ENCODE measurements at places on chromosomes 3 and 15.

DNA sequence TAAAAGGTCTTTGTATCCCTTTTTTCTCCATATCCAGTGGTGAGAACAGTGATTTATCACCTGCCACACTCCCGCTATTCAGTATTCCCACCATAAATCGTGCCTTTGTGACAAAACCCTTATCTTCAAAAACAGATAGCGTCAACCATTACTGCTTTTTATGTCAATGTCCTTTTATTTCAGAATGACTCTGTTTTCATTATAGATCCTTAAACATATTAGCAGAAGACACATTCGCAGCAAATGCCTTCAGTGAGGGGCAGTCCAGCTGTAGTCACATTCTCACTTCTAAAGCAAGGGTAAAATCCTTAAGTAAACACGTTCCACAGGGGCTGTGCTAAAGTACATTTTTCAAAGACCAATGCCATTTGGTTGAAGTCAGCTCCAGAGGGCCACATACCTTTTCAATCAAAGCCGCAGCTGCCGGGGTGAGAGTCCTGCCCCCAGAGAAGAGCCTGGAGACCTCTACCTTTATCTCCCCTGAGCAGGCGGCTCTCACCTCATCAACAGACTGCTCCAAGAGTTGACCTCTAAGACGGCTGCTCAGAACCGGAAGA, 53.4 kb downstream of the PDZRN3 start:
- DNase-seq, result no peak

DNA sequence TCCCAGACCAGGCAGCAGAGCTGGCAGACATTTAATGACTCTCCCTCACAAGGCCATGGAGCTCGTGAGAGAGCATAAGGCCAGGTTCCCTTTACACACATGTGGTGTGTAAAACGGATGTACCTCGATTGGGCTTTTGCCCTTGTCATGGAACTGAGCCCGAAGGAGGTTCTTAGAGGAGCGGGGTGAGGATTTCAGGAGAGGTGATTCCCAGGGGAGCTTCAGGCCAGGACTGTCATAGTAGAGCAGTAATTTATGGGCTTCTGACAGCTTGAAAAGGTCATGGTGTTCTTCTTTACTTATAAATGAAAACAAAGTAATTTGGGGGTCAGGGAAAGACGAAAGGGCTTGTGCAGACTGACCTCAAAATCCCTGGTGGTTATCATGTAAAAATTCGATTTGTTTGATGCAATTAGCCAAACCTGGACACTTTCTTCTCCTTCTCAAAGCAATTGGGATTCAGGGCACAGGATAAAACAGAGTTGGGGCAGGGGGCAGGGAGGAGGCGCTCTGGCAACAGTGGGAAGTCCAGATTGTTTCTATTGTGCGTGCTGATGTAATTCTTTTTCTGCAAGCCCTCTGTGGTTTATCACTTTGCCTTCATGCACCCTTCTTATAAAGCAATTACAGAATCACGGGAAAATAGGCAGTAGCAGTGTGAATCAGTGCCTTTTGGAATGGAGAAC, 51.0 kb downstream of the CACNA1D start:
- DNase-seq, result no peak

DNA sequence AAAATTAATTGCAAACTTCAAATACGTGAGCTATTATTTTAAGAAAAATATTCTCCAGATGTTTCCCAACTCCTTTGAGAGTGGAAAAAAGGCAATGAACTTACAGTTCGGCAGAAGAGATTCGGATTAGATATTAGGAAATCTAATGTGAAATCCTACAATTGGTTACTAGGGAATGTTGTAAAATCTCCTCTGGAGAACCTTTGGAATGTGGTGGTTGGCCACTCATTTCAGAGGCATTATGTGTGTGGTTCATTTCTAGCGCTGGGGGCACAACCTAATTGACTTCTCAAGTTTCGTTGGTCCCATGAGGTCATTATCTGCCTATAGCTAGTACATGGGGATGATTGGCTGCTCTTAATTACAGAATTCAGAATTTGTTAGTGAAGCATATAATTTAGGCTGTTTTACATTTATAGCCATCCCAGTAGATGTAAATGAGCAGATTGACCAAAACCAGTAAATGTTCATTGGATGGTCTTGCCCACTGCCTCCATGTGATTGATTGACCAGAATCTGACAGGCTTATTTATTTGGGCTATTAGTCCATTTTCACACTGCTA, 34.6 kb upstream of the CMSS1 start:
- no peak for DNase-seq

DNA sequence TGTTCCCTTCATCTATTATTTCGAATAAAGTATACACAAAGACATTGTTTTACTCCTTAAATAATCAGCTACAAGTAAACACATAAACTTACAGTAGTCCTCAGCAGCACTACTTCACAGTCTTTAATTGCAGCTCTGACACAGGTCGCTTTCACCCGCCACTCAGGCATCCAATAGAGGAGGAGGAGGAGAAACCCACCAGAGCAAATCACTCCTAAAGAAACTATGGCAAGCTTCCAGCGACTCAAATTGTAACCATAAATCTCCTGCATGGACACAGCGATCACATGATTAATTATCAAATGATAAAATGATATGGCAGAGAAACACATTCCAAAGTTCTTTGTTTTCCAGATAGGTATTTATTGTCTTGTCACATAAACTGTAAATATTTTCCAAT, 26.2 kb downstream of the ATP13A3 start:
- no peak for DNase-seq

DNA sequence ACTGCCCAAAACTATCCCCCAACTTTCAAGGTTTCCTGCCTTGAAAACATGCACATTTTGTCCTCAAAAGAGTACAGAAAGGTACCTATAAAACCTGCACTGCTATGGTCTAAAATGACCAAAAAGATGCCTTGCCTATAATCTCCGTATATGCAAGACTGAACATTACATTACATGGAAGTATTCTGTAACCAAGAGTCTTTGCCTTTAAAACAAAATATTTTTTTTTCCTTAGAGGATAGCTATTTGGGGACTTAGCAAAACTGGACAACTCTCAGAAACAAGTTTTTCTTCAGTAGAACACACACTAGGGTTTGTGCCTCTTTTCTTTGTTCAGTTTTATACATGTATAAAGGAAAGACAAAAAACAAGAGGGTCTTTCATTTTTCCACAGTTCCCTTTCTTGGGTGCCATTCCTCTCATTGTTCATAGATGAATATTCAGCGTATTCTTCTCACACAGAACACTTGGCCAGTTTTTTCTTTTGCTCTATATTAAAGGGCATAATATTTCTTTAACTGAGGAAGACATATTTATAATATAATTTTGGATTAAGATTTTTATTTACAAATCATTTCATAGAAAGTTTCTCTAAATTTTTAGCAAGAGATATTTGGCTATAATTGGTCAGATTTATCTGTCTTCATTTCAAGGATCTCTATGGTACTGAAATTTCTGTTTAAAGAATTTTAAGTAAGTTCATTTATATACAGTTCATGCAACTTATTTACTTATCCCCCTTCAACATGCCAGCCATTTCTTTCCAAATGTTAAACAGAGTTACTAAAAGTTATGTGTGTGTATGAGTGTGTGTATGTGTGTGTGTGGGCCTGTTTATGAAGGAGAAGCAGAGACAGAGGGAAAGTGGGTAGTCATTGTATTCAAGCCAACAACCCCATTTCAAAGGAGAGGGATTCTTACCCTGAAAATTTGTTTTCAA, 142.6 kb downstream of the ZBTB20 start:
- no peak for DNase-seq

- no peak for DNase-seq
These were observed 38.8 kb downstream of the IMPG2 start for GRCh38 chr3:101281521-101282030.

DNA sequence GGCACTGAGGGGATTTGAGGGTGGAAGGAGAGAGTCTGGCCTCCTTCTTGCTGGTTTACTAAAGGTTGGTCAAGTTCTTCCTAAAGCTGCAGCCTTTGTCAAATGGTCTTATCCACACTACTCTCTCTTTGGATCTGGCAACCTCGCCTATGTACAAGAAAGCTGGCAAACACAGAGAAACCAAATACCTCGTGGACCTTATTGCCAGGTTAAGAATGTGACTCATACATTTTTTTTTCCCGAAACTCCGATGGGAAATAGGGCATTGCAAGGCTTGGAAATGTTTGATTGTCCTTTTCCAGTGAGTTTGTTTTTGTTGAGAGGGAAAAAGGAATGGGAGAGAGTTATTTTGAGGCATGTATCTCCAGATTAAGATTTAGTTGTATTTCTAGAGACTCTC, 13.9 kb downstream of the EOMES start:
- no peak for DNase-seq

GRCh38 chr15:98804057-98804380, 155.7 kb downstream of the IGF1R start:
- DNase-seq, result no peak

DNA sequence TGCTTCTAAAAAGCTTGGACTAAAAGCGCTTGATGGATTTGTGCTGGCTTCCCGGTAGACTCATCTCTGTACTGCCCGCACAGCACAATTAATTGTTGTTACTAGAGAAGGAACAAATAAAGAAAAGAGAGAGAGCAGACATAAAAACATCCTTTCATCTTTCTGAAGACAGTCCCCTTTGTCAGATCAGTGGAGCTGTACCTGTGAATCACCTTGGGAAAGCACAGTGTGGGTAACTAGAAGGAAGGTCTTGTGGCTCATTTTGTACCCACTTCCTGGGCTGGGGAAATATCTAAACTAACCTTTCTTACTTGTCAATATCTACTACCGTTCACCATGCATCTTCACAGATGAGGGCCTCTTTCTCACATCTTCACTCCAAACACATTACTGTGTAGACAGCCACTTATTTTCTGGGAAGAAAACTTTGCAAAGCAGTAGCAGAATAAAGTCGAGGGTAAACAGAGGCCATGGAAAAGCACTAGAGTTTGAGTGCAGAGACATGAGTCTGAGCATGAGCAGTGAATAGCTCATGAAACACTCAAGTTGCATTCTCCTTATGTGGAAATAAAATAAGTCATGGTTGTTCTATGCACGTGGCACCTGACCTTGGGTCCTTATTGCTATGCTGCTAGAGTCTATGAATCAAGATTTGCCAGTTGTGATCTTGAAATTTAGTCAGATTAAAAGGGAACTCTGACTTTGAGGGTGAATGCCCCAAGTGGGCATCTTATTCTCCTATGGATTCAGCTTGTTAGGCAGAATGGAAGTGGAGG, 169.3 kb downstream of the LPP start:
- no peak for DNase-seq

GRCh38 chr3:32076566-32076965, 29.9 kb upstream of the GPD1L start:
- no peak for DNase-seq

DNA sequence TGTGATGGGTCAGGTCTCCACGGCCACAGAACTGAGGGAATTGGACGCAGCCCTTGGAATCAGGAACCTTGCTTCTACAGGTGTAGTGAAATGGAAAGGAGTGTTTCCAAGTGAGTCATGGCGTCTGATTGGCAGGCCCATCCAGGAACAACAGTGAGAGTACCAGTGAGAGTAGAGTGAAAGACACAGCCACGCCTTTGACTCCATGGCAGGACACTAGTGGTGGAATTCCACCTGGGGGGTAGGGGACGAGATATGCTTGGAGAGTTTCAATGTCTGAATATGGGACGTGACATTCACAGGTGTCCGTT, 3.0 kb upstream of the SLC28A1 start:
- no peak for DNase-seq

DNA sequence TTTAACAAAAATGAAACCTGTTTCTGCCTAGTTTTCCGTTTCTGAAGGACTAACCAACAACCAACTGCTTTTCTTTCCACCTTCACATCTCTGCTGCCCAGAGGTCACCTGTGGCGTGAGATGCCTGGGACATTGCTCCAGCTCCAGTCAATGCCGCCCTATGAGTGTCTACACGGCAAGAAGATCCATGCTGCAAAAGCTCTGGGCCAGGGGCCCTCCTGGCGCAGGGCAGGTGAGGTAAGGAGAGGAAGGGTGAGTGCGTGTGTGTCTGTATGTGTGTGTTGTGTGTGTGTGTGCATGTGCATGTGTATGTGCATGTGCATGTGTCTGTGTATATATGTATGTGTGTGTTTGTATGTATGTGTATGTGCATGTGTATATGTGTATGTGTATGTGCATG, 131.4 kb downstream of the NSMCE3 start:
- no peak for DNase-seq

DNA sequence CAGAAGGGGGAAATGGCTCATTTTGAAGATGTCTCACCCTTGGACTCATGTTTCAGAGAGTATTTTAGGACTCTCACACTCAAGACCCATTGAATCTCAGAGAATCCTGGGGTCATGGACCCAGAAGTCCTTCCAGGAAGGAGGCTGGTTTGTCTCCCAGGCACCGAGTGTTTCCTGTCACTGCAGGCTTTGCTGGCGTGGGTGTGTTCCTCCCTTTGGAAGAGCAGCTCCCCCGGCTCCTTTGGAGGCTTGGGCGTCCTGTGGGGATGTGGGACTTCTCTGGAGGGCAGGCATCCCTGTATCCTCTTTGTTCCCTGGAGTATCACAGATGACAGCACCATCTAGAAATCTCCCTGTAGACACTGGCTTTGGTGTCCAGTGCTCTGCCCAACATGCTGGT, 40.0 kb downstream of the DNAH1 start:
- no peak for DNase-seq

Data from NCI-H2081 treated with DMSO at 0.1 percent for 48 hours (cell line).